AG09309 (cell line): ENCODE measurements at places on chromosomes 7 and 10.

DNA sequence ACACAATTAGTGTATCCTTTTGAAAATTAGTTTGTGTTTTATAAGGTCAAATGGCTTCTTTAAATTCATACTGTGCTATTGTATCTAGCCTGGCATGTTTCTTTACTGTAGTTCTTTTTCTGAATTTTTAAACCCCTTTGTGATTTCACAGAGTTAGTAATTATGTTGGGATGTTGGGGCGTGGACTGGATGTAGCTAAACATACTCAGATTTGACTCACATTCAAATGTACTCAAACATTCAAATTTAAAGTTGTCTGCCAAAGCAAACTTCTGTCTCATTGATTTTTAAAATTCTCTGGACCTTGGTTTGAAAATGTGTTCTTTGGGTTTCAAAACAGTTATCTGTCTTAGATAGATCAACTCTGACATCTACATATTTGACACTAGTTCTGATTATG, 7.2 kb upstream of the NRP1 start:
- no peak for DNase-seq

GRCh38 chr10:35011771-35012191, 78.4 kb downstream of the CUL2 start:
- no peak for DNase-seq

DNA sequence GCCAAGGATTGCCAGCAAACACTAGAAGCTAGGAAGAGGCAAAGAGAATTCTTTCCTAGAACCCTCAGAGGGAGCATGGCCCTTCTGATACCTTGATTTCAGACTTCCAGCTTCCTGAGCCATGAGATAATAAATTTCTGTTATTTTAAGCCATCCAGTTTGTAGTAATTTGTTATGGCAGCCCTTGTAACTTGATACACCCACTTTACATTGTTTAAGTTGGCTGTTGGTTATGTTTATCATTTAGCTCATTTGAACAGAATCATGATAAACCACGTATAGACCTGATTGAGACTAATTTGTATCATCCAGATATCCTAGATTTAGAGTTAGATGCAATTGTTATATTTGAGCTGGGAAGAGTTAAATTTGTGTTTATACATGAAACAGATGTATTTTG, 9.4 kb upstream of the TES start:
- DNase-seq: no peak

GRCh38 chr7:78134256-78134655, 335.7 kb downstream of the PHTF2 start:
- peak; percentile 68 for DNase-seq

GRCh38 chr10:35612385-35613106, 7.4 kb downstream of the GJD4 start:
- DNase-seq: no peak

- DNase-seq: no peak
These were observed 20.1 kb downstream of the P4HA1 start for GRCh38 chr10:73076360-73077183.

GRCh38 chr7:2715341-2716231, 27.6 kb downstream of the AMZ1 start:
- DNase-seq: no peak

GRCh38 chr7:107939573-107940489, 48.8 kb downstream of the DLD start:
- peak; percentile 88 for DNase-seq

DNA sequence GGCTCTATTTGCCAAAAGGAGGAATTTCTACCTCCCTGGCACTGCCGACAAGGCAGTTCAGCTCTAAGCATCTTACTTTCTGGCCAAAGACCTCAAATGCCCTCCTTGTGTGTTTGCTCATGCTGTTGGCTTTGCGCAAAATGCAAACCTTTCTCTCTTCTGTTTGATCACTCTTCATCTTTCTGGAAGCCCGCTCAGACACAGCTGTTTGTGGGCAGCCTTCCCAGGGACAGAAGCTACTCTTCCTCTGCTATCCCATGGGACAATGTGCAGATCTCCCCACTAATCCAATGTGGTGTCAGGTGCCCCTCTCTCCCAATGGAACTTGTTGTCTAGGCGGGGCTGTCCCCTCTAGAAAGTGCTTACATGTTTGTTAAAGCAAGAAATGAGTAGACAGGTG, 278.7 kb downstream of the CCSER2 start:
- no peak for DNase-seq

- no peak for DNase-seq
These were observed 4.2 kb downstream of the SUN1 start for GRCh38 chr7:836429-836828.

DNA sequence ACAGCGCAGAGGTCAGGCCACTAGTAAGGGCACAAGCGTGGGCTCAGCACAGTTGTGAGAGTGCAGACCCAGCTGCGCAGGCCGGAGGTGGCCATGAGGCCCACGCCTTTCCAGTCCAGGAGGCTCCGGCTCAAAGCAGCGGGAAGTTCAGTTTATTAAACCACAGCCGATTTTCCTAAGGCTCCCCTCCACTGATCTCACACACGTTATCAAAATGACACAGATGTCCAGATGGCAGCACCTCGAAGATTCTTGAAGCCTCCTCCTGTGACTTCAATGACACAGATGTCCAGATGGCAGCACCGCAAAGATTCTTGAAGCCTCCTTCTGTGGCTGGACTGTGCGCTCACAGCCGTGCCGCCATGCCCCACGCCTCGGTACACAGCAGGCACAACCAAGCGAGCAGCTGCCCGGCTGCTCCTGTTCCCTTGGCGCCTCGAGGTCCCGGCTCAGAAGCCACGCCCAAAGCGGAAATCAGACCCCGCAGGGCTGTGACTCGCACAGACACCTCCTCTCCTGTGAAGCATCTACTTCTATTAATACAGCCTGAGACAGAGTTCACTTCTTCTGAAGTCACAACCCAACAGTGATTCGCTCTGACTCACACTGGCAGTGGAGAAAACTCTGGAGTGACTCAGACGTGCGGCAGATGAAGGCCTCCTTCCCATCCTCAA, 122.7 kb downstream of the MAD1L1 start:
- DNase-seq: peak; percentile 58

DNA sequence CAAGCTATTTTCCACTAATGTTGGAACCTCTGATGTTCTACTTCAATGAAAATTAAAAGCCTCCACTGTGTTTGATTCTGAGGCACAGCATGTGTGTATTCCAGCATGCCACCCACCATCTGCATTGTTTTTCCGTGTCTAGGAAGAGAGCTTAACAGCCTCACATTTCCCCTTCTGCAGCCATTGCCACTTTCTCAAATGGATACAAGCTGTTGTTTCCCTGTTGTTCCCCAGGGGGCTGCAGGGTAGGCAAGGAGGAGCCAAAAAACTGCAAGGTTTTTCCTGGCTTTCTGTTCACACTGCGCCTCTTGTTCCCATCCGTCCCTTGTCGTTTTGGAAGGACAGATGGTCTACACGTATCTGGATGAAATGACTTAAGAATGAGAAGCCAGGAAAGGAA, 72.3 kb upstream of the DNAJB12 start:
- DNase-seq: no peak
